Activated naive CD4-positive, alpha-beta T cell treated with anti-CD3 and anti-CD28 coated beads, Interleukin-2, amount 10 ng/mL, durations not matched to agents 5 hours and 36 hours (primary cell): ENCODE measurements at places on chromosomes 11 and 22. TPM values are rescaled to one million over a fixed set of nuclear protein-coding genes. Genes with fewer than 3 reads are reported as not detected.

Gene CRYBB2
- total RNA-seq: not detected

Gene CCDC116
- total RNA-seq: 0.26 TPM

Gene SESN3
- 84.4 TPM for total RNA-seq

Gene FIBIN
- total RNA-seq: not detected

Gene FOLR1
- not detected for total RNA-seq

Gene SCGB1D2
- total RNA-seq: not detected

Gene PHF5A
- 48.1 TPM for total RNA-seq

Gene C1QTNF4
- total RNA-seq: 0.39 TPM

Gene SCYL1
- total RNA-seq: 59.3 TPM

Gene KIF18A
- 21.4 TPM for total RNA-seq

Gene DLG2
- 1.1 TPM for total RNA-seq

Gene THYN1
- 57.1 TPM for total RNA-seq

Gene NXPE4
- total RNA-seq: not detected

Gene RFPL2
- total RNA-seq: 0.50 TPM

Gene APOL3
- total RNA-seq: 132 TPM

Gene CARD18
- total RNA-seq: not detected

Gene SEPTIN3
- 1.9 TPM for total RNA-seq

Gene DDTL
- 3.0 TPM for total RNA-seq

Gene CTSW
- 47.2 TPM for total RNA-seq

Gene CLDN5
- 4.8 TPM for total RNA-seq

Gene PRR33
- total RNA-seq: not detected

Gene AQP11
- total RNA-seq: 0.33 TPM

Gene SCGB2A2
- not detected for total RNA-seq

Gene ZNF74
- total RNA-seq: 12.1 TPM

Gene BIK
- 2.3 TPM for total RNA-seq

Gene IL18
- total RNA-seq: not detected

Gene KDM4D
- 0.45 TPM for total RNA-seq
